Activated CD8-positive, alpha-beta memory T cell treated with anti-CD3 and anti-CD28 coated beads for 48 hours (primary cell): ENCODE measurements at places on chromosomes 1 and 21.

GRCh38 chr1:153598309-153599172 is 14.4 kb downstream of the S100A16 start:
- DNase-seq, result no peak

DNA sequence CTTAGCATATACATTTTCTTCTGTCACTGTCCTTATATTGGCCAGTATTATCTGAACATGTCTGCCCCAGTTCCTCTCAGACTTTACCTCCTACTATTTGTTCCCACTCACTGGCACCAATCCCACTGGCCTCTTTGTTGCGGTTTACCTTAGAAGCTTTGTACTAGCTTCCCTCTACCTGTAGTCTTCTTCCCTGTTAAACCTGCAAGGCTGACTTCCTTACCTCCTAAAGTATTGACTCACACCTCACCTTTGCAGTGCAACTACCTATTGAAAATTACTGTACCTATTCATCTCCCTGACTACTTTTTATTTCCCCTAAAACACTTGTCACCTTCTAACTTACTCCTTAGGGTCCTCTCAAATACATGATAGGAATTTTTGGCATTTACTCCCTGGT is 111.1 kb downstream of the CLEC20A start:
- no peak for DNase-seq

DNA sequence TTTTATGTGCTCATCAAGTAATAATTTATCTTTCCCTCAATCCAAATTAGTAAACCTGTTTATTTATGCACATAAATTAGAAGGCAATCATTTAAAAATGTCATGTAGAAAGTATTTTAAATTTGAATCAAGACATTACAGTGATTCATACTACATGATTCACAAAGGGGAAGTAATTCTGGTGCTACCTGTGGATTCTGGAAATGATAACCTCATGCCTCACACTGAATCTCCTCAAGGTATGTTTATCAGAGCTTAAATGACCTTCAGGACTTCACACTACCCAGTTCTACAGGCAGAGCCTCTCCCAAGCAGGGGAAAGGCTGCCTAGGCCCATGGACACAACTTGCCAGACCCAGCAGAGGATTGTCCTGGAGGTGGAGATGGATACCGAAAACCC is 25.2 kb upstream of the TDRD10 start:
- no peak for DNase-seq

DNA sequence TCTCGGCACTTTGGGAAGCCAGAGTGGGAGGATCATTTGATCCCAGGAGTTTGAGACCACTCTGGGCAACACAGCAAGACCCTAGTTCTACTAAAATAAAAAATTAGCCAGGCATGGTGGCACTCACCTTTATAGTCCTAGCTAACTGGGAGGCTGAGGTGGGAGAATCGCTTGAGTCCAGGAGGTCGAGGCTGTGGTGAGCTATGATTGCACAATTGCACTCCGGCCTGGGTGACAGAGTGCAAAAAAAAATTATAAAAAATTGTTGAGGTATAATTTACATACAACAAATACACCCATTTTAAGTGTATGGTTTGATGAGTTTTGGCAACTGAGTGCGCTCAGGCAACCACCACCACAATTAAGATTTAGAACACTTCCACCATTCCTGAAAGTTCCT is 108.5 kb upstream of the GADD45A start:
- no peak for DNase-seq

- peak; percentile 44 for DNase-seq
These were observed 437 bp upstream of the HSPG2 start for GRCh38 chr1:21937372-21938121.

DNA sequence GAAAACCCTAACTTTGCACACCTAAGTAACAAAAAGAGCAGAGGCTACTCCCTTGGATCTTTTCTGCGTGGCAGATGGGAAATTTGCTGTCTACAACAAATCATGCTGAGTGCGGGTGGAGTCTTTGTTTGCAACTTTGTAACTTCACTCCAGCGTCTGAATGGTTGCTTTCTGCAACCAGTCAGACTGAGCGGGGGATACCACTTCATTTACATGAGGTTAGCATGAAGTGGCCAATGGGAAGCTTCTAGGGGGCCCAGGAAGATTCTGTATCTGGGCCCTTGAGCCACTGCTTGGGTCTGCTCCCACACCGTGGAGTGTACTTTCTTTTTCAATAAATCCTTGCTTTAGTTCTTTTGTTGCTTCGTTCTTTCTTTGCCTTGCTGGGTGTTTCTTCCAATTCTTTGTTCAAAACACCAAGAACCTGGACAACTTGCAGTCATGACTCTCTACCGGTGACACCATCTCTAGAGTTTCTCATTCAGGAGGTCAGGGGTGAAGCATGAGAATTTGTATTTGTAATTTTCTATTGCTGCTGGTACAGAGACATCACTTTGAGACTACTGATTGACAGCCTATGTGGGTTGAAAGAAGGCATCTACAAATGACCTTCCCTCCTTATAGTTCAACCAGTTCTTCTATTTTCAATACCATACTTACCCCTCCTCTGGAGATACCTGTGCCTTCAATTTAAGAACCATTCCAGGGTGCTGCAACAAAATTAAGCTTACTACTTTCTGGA is 55.8 kb upstream of the RC3H1 start:
- no peak for DNase-seq

DNA sequence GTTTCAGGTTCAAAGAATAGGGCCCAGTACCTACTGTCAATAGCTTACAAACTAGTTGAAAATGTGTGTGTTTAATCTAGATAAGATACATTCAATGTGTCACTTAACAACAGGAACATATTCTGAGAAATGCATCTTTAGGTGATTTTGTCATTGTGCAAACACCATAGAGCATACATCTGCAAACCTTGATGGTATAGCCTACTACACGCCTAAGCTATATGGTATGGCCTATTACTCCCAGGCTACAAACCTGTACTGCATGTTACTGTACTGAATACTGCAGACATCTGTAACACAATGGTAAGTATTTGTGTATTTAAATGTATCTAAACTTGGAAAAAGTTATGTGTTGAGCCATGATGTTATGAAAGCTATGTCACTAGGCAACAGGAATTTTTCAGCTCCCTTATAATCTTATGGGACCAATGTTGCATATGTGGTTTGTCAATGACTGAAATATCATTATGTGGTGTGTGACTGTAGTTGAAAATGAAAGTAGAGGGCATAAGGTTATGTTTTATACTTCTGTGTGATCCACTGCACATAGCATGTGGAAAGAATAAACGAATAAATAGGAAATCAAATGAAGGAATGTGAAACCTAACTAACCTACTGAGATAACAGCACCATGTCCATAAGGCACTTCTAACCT is 129.0 kb upstream of the CAMK1G start:
- no peak for DNase-seq

DNA sequence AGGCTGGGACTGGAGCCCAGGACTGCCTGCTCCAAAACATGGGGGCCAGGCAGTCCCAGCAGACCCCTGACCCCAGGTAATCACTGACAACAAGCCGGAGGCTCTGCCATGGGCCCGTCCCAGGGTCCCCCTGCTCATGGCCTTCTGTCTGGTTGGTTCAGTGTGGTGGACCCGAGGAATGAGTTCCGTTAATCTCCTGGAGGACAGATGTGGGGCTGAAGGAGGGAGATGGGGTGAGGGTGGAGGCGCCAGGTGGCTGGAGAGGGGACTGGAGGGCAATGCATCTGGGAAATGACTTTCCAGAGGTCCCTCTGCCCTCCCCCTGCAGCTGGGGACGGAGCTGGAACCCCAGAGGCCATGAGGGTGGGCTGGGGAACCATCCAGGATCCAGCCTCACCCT is 103.2 kb downstream of the EBNA1BP2 start:
- no peak for DNase-seq

- DNase-seq, result no peak
These were observed 537.3 kb downstream of the KCNT2 start for GRCh38 chr1:196070940-196071339.

GRCh38 chr21:43703035-43703880 is 15.7 kb upstream of the PDXK start:
- DNase-seq, result no peak

- no peak for DNase-seq
These were observed 29.7 kb upstream of the RPL11 start for GRCh38 chr1:23661887-23662286.

- no peak for DNase-seq
These were observed 14.9 kb downstream of the A3GALT2 start for GRCh38 chr1:33305816-33306652.

DNA sequence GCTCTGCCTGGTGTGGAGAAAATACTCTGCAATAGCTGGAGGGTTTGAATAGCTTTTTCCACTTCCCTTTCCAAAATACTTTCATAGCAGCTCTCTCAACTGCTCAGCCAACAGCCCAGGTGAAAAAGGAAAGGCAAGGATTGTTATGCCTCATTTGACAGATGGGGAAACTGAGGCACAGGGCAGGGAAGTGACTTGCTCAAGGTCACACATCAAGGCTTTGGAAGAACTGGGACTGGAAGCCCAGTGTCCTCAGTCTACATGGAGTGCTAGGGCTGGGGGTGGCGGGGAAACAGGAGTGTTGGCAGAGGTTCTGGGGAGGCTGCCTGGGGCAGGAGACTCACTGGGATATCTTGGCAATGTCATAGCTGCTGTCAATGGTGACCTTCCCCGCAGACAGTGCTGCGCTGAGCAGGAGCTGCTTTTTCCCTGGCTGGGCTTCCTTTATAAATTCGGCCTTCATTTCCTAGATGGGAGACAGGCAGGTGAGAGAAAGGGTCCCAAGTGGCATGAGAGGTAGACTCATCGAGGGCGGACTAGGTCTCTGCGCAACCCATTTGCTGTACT is 4.0 kb downstream of the CHI3L1 start:
- DNase-seq, result no peak

- DNase-seq, result no peak
These were observed 214.2 kb upstream of the DMRTA2 start for GRCh38 chr1:50637460-50637859.

- DNase-seq, result no peak
These were observed 56.3 kb downstream of the SLC9A1 start for GRCh38 chr1:27098431-27099134.

GRCh38 chr21:33813832-33814365 is 101.7 kb downstream of the ATP5PO start:
- DNase-seq, result no peak

- DNase-seq, result no peak
These were observed 340.4 kb downstream of the USP25 start for GRCh38 chr21:16070207-16070651.

- no peak for DNase-seq
These were observed 21.6 kb downstream of the RAB3GAP2 start for GRCh38 chr1:220250681-220251080.

GRCh38 chr1:61487801-61488200 is 237.1 kb downstream of the TM2D1 start:
- no peak for DNase-seq

DNA sequence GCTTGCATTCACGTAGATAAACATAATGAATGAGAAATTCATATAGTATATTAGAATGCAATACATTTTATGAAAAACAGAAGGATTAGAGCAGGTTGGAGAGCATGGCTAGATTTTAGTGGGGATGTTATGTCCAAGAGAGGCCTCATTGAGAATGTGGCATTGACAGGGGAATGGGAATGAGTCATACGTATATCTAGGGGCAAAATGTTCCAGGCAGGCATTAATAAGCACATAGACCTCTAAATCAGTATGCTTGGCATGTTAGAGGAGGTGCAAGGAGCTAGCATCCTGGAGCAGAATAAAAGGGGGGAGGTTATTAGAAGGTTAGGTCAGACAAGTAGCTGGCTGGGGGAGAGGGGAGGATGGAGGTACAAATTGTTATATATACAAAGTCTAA is 93.0 kb downstream of the USH2A start:
- DNase-seq, result no peak

DNA sequence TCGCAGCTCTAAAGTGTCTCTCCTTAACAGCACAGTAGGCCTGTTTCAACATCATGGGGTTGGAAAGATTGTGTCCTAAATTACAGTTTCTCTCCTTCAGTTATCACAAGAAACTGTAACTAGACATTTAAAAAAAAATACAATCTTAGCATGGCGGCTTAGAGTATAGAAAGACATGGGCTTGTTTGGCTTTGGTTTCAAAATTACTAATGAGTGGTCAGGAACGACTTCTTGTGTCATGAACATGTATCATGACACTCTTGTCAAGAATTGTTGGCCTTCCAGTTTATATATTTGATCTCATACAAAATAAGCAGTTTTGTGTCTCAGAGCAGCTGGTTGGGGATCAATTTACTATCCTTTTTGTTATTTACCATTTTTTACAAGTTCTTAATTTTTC is 2.1 kb downstream of the GJA8 start:
- DNase-seq, result no peak

GRCh38 chr1:180231506-180231921 is 1.4 kb downstream of the LHX4 start:
- DNase-seq, result no peak

- no peak for DNase-seq
These were observed 111.8 kb upstream of the ADAR start for GRCh38 chr1:154719586-154720327.

GRCh38 chr1:107000902-107001301 is 55.6 kb upstream of the PRMT6 start:
- no peak for DNase-seq

DNA sequence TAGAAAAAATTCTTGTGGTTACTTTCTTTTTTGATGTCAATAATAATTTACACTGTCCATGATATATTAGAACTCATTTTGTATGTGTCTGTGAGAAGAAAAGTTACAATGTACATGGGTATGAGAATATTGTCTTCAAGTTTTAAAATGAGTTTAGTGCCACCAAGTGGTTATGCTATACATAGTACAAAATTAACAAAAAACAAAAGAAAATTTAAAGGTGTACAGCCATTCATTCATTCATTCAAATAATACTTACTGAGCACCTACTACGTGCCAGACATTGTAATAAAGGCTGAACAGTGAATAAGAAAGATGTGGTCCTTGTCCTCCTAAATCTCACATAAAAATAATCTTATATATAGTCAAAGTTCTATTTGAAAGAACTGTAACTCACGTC is 27.7 kb downstream of the UCHL5 start:
- no peak for DNase-seq

- DNase-seq, result no peak
These were observed 72.4 kb downstream of the GABPA start for GRCh38 chr21:25807191-25807590.

DNA sequence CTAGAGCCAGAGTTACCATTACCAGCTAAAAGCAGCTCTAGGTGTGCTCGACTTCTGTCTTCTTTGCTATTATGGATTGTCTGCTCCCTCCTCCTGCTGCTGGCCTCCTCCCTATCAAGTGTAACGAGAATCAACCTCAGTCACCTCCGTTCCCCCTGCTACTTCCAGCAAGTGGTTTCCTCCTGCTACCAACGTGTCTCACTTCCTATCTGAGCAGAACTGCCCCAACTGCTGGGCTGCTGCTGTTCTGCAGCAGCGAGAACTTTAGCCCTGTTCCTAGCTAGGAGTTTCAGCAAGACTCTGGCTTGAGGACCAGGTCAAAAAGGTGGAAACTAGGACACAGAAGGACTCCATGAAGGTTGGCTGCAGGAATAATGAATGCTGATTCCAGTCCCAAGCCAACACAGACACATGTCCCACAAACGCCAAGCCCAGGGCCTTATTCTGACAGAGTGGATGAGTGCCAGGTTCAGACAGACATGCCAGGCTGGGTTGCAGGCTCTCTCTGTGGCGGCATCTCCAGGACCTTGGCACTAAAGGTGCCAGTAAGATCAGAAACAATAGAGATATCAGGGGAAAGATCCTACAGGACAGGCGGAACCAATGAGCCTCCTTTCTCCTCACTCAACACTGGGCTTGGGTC is 46.9 kb downstream of the CD34 start:
- DNase-seq, result no peak

- no peak for DNase-seq
These were observed 121.2 kb downstream of the PTPN14 start for GRCh38 chr1:214429951-214430770.
